ENCODE measurements at places on chromosomes 12 and 14.
A peak's percentile ranks its signal among the peaks of the same experiment; 100 is the strongest.

- H3K4me1 ChIP-seq: peaks cover 18% of the 10 kb centered on the region
- H3K4me3 ChIP-seq: peak overlapping the region; percentile 93
- peak; percentile 60 for DNase-seq
- no peaks in the 10 kb centered on the region for H3K27me3 ChIP-seq
- H3K36me3 ChIP-seq: no peaks in the 10 kb centered on the region
Observed at GRCh38 chr12:2959505-2960389, 550 bp downstream of the TEAD4 start.

- H3K4me1 ChIP-seq: peaks cover 4% of the 10 kb centered on the region
- no peaks in the 10 kb centered on the region for H3K27me3 ChIP-seq
- H3K4me3 ChIP-seq: no peak overlapping the region
- peak; percentile 78 for DNase-seq
- H3K27ac ChIP-seq: no peak overlapping the region
Observed at GRCh38 chr14:67999290-67999689, 179.7 kb downstream of the RAD51B start.

GRCh38 chr12:14442221-14442881, 76.9 kb downstream of the ATF7IP start:
- no peak overlapping the region for H3K4me3 ChIP-seq
- no peak overlapping the region for H3K27ac ChIP-seq
- H3K36me3 ChIP-seq: peaks cover 10% of the 10 kb centered on the region

DNA sequence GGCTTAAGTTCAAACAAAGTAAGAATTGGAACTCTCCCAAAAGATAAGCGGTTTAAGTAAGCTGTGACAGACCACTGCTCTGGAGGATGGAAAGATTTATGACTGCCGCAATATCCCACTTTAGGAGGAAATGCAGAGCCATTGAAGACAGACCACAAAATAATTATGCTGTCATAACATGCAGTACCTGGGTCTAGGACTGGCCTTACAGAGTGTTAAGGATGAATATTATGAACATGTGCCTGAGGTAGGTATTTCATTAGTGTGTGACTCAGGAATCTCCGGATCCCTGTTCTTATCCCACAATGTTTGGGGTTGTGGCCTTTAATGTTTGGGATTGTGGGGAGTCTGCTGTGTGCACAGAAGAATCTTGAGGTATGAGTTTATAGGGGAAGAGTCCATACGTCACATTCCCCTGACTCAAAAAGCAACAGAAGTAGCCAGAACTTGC, 114.9 kb downstream of the SAMD4A start:
- H3K36me3 ChIP-seq: no peaks in the 10 kb centered on the region
- peak overlapping the region; percentile 72 for H3K27ac ChIP-seq
- no peaks in the 10 kb centered on the region for H3K27me3 ChIP-seq
- H3K4me3 ChIP-seq: no peak overlapping the region

- peak; percentile 55 for DNase-seq
- no peaks in the 10 kb centered on the region for H3K36me3 ChIP-seq
Observed at GRCh38 chr12:57890191-57891115, 43.9 kb upstream of the CTDSP2 start.

DNA sequence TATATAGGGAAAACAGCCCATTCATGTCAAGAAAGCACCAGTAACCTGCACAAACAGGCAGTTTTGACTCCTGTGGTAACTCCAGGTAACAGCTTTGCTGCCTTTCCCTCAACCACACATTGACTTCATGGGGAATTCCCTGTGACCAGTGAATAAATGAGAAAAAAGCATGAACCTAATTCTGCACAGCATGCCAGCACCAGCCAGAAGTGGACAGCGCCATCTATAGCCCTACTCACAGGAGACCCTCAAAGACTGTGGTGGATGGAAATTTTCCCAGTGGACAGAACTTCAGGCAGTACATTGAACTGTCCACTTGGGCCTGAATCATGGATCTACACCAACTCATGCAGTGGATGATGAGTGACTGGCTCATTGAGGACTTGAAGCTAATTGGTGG, 152.1 kb downstream of the SLC8A3 start:
- H3K4me1 ChIP-seq: 0 out of 2 replicates have a peak, but pooled peaks cover 2% of the 10 kb centered on the region
- H3K36me3 ChIP-seq: no peaks in the 10 kb centered on the region
- no peak overlapping the region for H3K4me3 ChIP-seq
- H3K27ac ChIP-seq: no peak overlapping the region
- no peaks in the 10 kb centered on the region for H3K27me3 ChIP-seq

DNA sequence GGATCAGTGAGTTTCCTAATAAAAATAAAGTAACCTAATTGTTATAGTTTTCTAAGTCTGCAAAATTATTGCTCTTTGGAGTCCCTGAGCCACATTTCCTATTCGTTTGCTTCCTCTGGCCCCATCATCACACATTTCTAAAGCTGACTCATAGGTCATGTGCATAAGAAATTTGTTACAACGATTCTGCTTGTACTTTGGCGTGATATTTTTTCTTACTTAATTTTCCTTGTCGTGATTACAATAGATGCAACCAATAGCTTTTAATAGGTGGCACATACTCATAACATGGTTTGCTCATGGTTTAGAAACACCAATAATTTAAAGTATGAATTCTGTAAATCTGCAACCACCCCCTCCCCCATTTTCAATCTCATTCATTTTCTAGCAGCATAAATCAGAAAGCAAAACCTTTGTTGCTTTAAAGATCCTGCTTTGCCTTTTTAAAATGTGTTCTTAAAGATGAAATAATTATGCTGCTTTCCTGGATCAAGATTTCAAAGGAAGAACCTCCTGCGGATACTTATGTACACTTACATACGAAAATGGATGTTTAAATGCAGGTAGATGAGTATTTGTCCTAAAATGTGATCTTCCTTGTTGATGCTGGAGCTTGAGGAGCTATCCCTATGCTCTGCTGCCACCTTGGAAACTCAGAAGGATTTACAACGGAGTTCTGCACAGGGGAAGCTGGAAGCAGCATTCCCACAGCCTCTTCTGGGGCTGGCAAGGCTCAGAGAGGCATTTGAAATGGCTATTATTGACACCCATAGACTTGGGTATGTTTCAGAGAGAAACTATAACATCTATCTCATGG, 1.7 kb upstream of the FLRT2 start:
- no peaks in the 10 kb centered on the region for H3K36me3 ChIP-seq
- H3K27ac ChIP-seq: peak overlapping the region; percentile 81
- no peaks in the 10 kb centered on the region for H3K27me3 ChIP-seq
- peak overlapping the region; percentile 67 for H3K4me3 ChIP-seq

DNA sequence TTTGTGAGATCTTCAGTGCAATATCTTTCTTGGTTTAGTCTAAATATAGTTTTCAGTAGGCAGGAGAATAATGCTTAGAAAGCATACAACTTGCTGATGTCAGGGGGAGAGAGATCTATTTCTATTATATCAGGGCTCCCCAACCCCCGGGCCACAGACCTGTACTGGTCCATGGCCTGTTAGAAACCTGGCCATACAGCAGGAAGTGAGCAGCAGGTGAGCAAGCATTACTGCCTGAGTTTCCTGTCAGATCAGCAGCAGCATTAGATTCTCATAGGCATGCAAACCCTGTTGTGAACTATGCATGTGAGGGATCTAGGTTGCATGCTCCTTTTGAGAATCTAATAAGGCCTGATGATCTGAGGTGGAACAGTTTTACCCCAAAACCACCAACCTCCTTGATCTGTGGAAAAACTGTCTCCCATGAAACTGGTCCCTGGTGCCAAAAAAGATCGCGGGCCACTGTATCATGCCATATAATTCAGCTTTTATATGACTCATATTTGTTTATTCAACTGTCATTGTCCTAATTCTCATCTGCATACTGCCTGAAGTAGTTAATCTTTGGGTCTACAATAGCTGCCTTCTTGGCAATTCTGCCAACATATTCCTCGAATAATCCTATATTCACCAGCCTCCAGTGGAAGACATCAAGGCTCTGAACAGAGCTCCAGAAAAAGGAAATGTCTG, 163.6 kb upstream of the DYRK2 start:
- peaks cover 6% of the 10 kb centered on the region for H3K4me1 ChIP-seq
- no peak for DNase-seq
- H3K4me3 ChIP-seq: no peak overlapping the region

- peaks cover 3% of the 10 kb centered on the region for H3K27me3 ChIP-seq
- no peak overlapping the region for H3K27ac ChIP-seq
- H3K4me1 ChIP-seq: no peaks in the 10 kb centered on the region
- DNase-seq: no peak
- H3K36me3 ChIP-seq: no peaks in the 10 kb centered on the region
Observed at GRCh38 chr14:53553221-53553620, 400.1 kb upstream of the DDHD1 start.

GRCh38 chr12:81083906-81084513, 6.1 kb downstream of the ACSS3 start:
- no peak overlapping the region for H3K27ac ChIP-seq
- no peak for DNase-seq
- no peak overlapping the region for H3K4me3 ChIP-seq
- H3K27me3 ChIP-seq: no peaks in the 10 kb centered on the region

DNA sequence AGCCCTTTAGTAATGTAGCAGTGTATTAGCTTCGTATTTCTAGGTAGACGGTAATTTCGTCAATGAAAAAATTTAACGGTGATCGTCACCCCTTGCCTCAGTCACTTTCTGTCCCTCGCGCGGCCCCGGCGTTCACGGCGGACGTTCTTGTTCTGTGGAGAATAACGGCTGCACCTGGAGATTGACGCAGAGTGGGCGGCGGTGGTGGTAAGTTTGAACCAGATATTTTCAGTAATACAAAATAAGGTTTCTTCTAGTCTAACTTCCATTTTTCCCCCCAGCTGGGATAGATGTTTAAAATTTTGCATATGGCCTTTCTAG, 341 bp downstream of the ZNF10 start:
- no peaks in the 10 kb centered on the region for H3K27me3 ChIP-seq
- H3K36me3 ChIP-seq: peaks cover 13% of the 10 kb centered on the region
- no peak for DNase-seq
- peak overlapping the region; percentile 87 for H3K27ac ChIP-seq

- H3K27me3 ChIP-seq: no peaks in the 10 kb centered on the region
- H3K36me3 ChIP-seq: no peaks in the 10 kb centered on the region
- peaks cover 9% of the 10 kb centered on the region for H3K4me1 ChIP-seq
- no peak overlapping the region for H3K4me3 ChIP-seq
- DNase-seq: no peak
- no peak overlapping the region for H3K27ac ChIP-seq
Observed at GRCh38 chr14:91245029-91245428, 525 bp upstream of the GPR68 start.

DNA sequence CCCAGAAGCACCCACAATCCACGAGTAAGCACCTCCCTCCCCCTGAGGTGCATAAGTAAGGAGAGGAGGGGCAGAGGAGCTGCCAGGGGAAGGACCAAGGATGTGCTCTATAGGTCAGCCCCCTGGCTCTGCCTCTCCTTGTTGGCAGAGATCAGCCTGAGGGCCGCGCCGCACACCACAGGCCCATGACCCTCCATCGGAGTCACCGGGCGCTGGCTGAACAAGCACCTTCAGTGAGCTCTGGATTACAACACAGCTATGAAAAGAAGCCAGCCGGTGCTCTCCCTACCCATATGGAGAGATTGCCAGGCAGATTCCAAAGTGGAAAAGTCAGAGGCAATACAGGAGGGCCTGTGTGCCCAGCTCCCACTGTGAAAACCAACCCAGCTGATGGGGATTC, 257.3 kb downstream of the GLT1D1 start:
- no peak overlapping the region for H3K4me3 ChIP-seq
- no peak overlapping the region for H3K27ac ChIP-seq
- H3K36me3 ChIP-seq: no peaks in the 10 kb centered on the region
- no peak for DNase-seq
- H3K4me1 ChIP-seq: no peaks in the 10 kb centered on the region
- no peaks in the 10 kb centered on the region for H3K27me3 ChIP-seq

DNA sequence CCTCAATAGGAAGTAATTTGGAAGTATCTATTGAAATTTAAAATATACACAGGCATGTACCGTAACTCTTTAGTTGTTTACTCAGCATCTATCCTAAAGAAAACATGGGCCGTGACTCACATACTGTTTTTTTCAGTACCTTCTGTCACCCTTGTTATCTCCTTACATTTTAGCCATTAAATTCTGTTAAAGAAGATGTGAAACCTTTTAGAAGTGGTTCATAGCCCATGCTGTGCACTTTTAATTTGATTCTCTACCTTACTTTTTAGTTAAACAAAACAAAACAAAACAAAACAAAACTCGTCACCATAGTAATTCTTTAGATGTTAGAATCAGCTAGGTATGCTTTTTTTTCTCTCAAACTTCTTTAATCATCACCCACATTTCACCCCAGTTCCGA, 494.4 kb upstream of the RGS6 start:
- no peaks in the 10 kb centered on the region for H3K36me3 ChIP-seq
- peak overlapping the region; percentile 27 for H3K27ac ChIP-seq
- peak; percentile 17 for DNase-seq
- H3K27me3 ChIP-seq: no peaks in the 10 kb centered on the region
- no peak overlapping the region for H3K4me3 ChIP-seq

DNA sequence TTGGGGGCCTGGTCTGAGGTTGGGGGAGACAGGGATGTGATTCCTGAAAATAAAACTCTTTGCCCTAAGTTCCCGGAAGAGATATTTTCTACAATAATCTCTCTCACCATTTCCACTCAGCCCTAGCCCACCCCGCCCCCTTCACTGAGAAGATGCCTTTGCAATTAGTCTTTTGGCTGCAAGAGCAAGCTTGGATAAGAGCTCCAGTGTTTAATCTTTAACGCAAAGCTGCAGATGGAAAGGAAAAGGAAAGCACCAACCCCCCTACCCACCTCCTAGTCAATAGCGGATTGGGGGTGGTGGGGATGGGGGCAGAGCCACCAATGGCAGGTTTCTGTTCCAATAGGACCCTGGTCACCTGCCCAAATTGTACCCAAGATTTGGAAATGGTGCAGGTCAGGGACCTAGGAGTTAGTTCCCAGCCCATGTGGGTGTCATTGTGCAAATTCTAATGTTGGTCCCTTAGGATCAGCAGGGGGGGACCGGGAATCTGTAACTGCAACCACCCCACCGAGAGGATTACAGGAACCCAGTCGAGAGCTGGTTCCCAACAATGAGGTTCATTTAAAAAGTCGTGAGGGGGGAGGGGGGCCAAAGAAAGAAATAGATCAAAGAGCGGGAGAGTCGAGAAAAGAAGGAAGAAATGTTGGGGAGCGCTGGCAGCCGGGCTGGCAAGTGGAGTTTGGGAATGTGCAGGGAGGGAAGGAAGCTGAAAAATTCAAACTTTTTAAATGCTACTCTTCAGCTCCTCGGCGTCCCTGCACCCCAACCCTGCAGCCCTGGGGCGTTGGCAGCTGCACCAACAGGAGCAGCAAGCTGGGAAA, 1.6 kb downstream of the ZFP36L1 start:
- DNase-seq: no peak
- H3K4me1 ChIP-seq: peaks cover 5% of the 10 kb centered on the region
- peak overlapping the region; percentile 97 for H3K4me3 ChIP-seq
- H3K27me3 ChIP-seq: no peaks in the 10 kb centered on the region
- H3K27ac ChIP-seq: peak overlapping the region; percentile 98

GRCh38 chr14:90808759-90809529, 7.3 kb downstream of the TTC7B start:
- H3K36me3 ChIP-seq: no peaks in the 10 kb centered on the region
- H3K27ac ChIP-seq: no peak overlapping the region
- H3K4me1 ChIP-seq: peaks cover 2% of the 10 kb centered on the region
- H3K27me3 ChIP-seq: no peaks in the 10 kb centered on the region
- DNase-seq: peak; percentile 25

GRCh38 chr12:128606051-128606450, 217.7 kb downstream of the SLC15A4 start:
- no peak overlapping the region for H3K4me3 ChIP-seq
- H3K36me3 ChIP-seq: no peaks in the 10 kb centered on the region
- no peak overlapping the region for H3K27ac ChIP-seq
- H3K4me1 ChIP-seq: no peaks in the 10 kb centered on the region
- no peaks in the 10 kb centered on the region for H3K27me3 ChIP-seq

- no peak for DNase-seq
- 0 out of 2 replicates have a peak overlapping the region, but pooled peaks have one; percentile 53 for H3K4me3 ChIP-seq
- H3K27me3 ChIP-seq: no peaks in the 10 kb centered on the region
- peaks cover 25% of the 10 kb centered on the region for H3K36me3 ChIP-seq
- H3K27ac ChIP-seq: peak overlapping the region; percentile 58
- H3K4me1 ChIP-seq: peaks cover 24% of the 10 kb centered on the region
Observed at GRCh38 chr12:53217051-53217930, 10.2 kb upstream of the ITGB7 start.

- H3K4me1 ChIP-seq: peaks cover 2% of the 10 kb centered on the region
- H3K4me3 ChIP-seq: no peak overlapping the region
- H3K36me3 ChIP-seq: peaks cover 1% of the 10 kb centered on the region
Observed at GRCh38 chr12:65355461-65355860, 77.0 kb downstream of the MSRB3 start.

All from IMR-90 (cell line).